ENCODE measurements at places on chromosomes 5 and 9.
A peak's percentile ranks its signal among the peaks of the same experiment; 100 is the strongest.

- no peak overlapping the region for H3K4me3 ChIP-seq
- no peaks in the 10 kb centered on the region for H3K36me3 ChIP-seq
- peaks cover 2% of the 10 kb centered on the region for H3K27me3 ChIP-seq
- H3K4me1 ChIP-seq, result no peaks in the 10 kb centered on the region
Measured at GRCh38 chr9:30622561-30622960, 1761.9 kb upstream of the ACO1 start.

- peaks cover 5% of the 10 kb centered on the region for H3K27me3 ChIP-seq
- no peak overlapping the region for H3K27ac ChIP-seq
- no peaks in the 10 kb centered on the region for H3K4me1 ChIP-seq
- H3K4me3 ChIP-seq, result no peak overlapping the region
Measured at GRCh38 chr5:9009931-9010651, 535.8 kb downstream of the SEMA5A start.

- H3K27ac ChIP-seq, result peak overlapping the region; percentile 97
- H3K36me3 ChIP-seq, result peaks cover 8% of the 10 kb centered on the region
- peak overlapping the region; percentile 95 for H3K4me3 ChIP-seq
- DNase-seq, result peak; percentile 64
- H3K27me3 ChIP-seq, result no peaks in the 10 kb centered on the region
Measured at GRCh38 chr5:111224561-111225345, 569 bp downstream of the CAMK4 start.

- H3K36me3 ChIP-seq, result no peaks in the 10 kb centered on the region
- peak within 1 kb of the TSS; percentile 75 for H3K4me3 ChIP-seq
- no peak within 1 kb of the TSS for H3K27ac ChIP-seq
- H3K27me3 ChIP-seq, result peaks cover 37% of the 10 kb centered on the region
Measured at GRCh38 chr5:95730730-95731570, at the start of gene RHOBTB3. Gene RHOBTB3 (plus strand): TSS chr5:95731336. CDS start chr5:95731683, 347 bp downstream.

- DNase-seq, result no peak
- no peaks in the 10 kb centered on the region for H3K27me3 ChIP-seq
- H3K4me1 ChIP-seq, result peaks cover 4% of the 10 kb centered on the region
- H3K27ac ChIP-seq, result no peak overlapping the region
- H3K4me3 ChIP-seq, result no peak overlapping the region
Measured at GRCh38 chr9:134200730-134201129, 36.4 kb upstream of the RNU6ATAC start.

DNA sequence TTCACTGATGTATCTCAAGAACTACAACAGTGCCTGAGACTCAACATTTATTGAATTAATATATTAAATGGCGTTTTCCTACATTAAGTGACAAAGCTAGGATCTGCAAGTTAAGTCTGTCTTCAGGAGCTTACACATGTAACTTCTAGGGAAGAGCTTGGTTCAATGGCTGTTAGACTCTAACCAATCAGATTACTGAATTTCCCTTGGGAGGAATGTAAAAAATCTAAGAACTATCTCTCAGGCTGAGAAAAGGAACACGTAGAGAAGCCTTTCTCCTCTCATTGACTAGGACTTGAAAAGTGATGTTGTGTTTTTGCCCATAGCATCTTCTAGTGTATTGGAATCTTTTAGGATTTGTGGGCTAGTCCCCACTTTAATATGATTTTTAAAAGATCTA lies 53.6 kb downstream of the CCNH start:
- H3K4me3 ChIP-seq, result no peak overlapping the region
- H3K27me3 ChIP-seq, result no peaks in the 10 kb centered on the region
- peaks cover 14% of the 10 kb centered on the region for H3K4me1 ChIP-seq
- no peak for DNase-seq
- peaks cover 23% of the 10 kb centered on the region for H3K36me3 ChIP-seq

- peaks cover 79% of the 10 kb centered on the region for H3K4me1 ChIP-seq
- H3K4me3 ChIP-seq, result no peak overlapping the region
- H3K27me3 ChIP-seq, result no peaks in the 10 kb centered on the region
- H3K27ac ChIP-seq, result no peak overlapping the region
- peaks cover 4% of the 10 kb centered on the region for H3K36me3 ChIP-seq
Measured at GRCh38 chr5:76525956-76526355, 97.2 kb downstream of the F2RL2 start.

DNA sequence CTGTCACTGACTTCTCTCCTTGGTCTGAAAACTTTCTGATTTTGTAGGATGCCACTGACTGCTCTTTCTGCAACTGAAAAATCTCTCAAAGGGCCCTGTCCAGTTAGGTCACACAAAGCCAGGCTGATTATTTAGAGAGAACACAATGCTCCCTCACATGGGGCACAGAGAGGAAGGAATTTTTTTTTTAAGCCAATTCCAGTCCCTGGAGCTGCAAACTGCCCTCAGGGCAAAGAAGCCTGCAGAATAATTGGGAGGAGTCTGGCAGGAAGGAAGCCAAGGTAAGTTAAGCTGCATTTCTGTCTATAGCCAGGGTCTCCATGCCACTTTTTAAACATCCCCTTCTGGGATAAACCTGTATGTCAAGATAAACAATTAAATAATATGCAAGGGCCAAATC lies 305.5 kb downstream of the ZSWIM6 start:
- no peak for DNase-seq
- no peaks in the 10 kb centered on the region for H3K36me3 ChIP-seq
- H3K27me3 ChIP-seq, result peaks cover 3% of the 10 kb centered on the region
- no peak overlapping the region for H3K27ac ChIP-seq
- H3K4me1 ChIP-seq, result no peaks in the 10 kb centered on the region

DNA sequence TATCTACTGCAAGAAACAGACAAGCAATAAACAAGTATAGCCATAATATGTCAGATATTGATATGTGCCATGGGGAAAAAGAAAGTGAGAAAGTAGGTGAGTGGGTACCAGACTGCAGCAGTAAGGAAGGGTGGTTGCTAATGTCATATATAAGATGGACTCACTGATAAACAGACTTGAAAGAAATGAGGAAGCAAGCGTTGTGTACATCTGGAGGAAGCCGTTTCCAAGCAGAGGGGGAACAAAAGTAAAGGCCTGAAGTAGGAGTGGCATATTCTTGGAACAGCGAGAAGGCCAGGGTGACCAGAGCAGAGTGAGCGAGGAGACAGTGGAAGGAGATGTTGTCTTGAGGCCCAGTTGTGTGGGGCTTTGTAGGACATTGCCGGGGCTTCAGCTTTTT lies 142.2 kb upstream of the MAP3K1 start:
- H3K4me3 ChIP-seq, result no peak overlapping the region
- peaks cover 25% of the 10 kb centered on the region for H3K4me1 ChIP-seq
- H3K36me3 ChIP-seq, result no peaks in the 10 kb centered on the region
- H3K27me3 ChIP-seq, result no peaks in the 10 kb centered on the region

- H3K4me1 ChIP-seq, result peaks cover 75% of the 10 kb centered on the region
- peak overlapping the region; percentile 2 for H3K4me3 ChIP-seq
- H3K27me3 ChIP-seq, result no peaks in the 10 kb centered on the region
- peak; percentile 44 for DNase-seq
Measured at GRCh38 chr5:1106385-1107166, 5.3 kb downstream of the SLC12A7 start.

DNA sequence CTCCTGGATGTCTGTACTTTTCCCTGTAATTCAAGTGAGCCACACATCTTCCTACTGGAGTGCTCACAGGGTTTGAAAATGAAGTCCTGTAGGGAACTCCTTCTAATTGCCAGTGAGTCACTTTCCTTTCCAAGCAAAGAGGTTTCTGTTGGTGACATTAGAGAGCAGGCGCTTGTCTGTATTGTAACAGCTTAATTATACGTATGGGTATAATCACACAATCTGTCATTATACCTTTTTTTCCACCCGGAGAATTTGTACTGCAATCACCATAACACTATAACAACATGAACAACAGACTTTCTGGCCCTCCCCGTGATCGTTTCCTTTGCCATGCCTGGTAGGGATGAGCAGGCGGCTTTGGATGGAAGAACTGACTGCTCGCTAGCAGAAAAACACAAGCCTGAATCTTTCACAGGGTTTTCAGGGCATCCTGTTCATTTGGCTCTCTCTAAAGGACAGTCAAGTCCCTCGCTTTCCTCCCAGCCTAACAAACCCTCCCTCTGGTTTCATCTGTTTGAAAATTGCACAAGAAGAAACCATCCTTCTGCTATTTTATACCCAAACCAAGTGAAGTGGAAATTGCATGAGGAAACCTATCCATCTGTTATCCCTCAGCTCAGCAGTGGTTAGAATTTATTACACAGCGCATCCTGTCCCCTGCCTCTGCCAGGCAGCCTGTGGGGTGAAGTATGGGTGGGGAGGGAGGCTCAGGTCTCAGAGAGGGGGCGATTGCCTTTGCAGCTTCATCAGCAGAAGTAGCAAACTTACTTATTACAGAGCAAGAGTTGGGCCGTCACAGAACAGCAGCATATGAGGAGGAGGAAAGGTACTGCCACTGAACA lies 307.0 kb upstream of the TLE4 start:
- DNase-seq, result no peak
- H3K4me1 ChIP-seq, result peaks cover 6% of the 10 kb centered on the region
- peaks cover 1% of the 10 kb centered on the region for H3K36me3 ChIP-seq
- H3K27ac ChIP-seq, result no peak overlapping the region
- H3K4me3 ChIP-seq, result no peak overlapping the region

DNA sequence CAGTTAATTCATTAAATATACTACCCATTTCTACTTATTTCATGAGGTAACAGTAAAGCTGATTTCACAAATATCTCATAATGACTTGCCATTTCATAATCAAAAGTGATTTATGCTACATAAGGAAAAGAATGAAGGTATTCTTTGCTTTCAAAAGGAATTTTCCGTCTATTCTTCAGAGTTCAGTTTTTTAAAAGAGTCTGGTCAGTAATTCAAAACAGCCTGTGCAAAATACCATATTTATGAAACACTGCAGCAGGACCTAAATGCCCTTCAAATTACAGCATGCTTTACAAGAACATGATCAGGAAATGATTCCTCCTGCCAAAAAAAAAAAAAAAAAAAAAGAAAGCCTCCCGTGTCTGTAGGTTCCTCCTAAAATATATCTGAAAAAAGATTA lies 154.7 kb downstream of the KIAA0825 start:
- H3K27me3 ChIP-seq, result no peaks in the 10 kb centered on the region
- DNase-seq, result no peak
- H3K4me1 ChIP-seq, result no peaks in the 10 kb centered on the region
- H3K4me3 ChIP-seq, result no peak overlapping the region
- H3K36me3 ChIP-seq, result no peaks in the 10 kb centered on the region

- no peak for DNase-seq
- no peak overlapping the region for H3K27ac ChIP-seq
- no peaks in the 10 kb centered on the region for H3K36me3 ChIP-seq
- no peaks in the 10 kb centered on the region for H3K4me1 ChIP-seq
Measured at GRCh38 chr5:31748458-31749172, 109.7 kb downstream of the PDZD2 start.

GRCh38 chr9:135060461-135061116 lies 26.9 kb upstream of the OLFM1 start:
- no peak for DNase-seq
- no peak overlapping the region for H3K4me3 ChIP-seq

DNA sequence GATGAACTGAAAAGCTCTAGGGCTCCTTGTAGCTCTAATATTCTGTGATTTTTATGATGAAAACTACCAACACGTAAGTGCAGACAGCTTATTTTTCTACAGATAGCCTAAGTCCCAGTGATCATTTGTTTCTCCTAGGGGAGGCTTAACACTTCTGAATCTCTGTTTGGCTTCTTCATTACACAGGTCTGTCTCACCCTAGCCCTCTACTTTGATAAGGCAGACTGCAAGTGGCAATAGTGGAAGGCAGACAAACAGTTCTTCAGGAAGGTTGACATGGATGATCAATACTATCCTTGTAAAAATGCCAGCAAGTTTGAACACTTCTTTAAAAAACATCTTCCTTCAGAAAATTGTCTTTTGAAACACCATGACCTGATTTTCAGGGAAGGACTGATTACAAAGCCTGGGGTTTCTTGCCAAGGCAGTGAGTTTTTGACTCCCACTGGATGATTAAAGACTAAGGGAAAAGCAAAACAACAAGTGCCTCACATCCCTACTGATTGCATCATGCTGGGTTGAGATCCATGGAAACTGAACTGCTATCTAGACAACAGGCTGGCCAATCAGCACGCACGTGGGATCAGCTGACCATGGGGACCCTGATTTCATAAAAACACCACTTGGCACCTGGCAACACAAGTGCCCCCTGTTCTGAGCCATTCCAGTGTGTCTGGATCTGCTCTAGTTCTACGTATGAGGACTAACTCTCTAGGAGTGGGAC lies 212.2 kb downstream of the SMARCA2 start:
- H3K4me1 ChIP-seq, result no peaks in the 10 kb centered on the region

DNA sequence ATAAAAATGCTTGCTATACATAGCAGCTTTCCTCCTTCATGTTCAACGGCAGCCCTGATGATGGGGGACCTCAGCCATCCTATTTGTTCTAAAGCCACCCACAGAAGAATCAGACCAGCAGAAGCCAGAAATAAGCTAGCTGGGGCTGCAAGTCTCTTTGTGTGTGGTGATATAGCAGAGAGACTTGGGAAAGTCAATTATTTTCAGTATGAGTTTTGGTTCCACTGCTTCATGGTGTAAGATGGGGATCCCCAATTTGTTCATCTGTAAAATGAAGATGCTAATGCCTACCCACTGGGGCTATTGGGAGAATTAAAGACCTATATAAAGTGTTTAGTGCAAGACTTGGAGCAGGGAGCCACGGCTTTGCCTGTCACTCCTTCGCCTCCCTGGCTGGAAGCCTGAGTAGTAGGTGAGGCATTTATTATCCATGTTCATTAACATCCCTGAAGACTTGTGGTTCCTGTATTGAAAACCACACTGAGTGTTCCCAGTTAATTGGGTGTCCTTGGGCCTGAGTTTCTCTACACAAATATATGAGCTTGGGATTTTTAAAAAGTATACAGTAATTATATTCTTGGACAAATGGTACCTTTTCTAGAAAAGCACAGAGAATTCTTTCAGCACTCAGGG lies 210.1 kb upstream of the SLC24A2 start:
- DNase-seq, result no peak
- peaks cover 43% of the 10 kb centered on the region for H3K4me1 ChIP-seq
- H3K27me3 ChIP-seq, result no peaks in the 10 kb centered on the region

- H3K4me1 ChIP-seq, result no peaks in the 10 kb centered on the region
- no peak overlapping the region for H3K27ac ChIP-seq
- no peak for DNase-seq
- no peak overlapping the region for H3K4me3 ChIP-seq
- H3K27me3 ChIP-seq, result no peaks in the 10 kb centered on the region
Measured at GRCh38 chr5:150131461-150131860, 24.2 kb downstream of the PDGFRB start.

- no peak overlapping the region for H3K27ac ChIP-seq
- H3K4me1 ChIP-seq, result peaks cover 16% of the 10 kb centered on the region
- no peak overlapping the region for H3K4me3 ChIP-seq
- H3K36me3 ChIP-seq, result no peaks in the 10 kb centered on the region
- no peaks in the 10 kb centered on the region for H3K27me3 ChIP-seq
Measured at GRCh38 chr5:32522429-32523143, 62.8 kb upstream of the SUB1 start.

Measured in activated naive CD4-positive, alpha-beta T cell treated with anti-CD3 and anti-CD28 coated beads for 36 hours (primary cell).